ENCODE measurements at places on chromosomes 1 and 21.

DNA sequence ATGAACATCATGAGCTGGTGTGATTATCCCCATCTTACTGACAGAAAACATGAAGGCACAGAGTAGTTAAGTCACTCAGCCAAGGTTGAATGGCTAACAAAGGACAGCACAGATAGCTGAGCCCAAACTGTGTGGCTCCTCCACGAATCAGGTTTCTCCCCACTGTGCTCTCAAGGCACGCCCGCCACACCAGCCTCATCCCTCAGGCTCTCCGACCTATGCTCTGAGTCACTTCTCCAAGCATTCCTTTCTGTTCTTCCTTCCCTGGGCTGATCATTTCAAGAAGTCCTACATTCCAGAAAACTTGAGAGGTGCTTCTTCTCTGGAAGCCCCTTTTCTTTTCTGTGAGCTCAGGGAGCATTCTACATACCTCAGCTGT lies 25.3 kb upstream of the SDC3 start:
- no peak for DNase-seq

DNA sequence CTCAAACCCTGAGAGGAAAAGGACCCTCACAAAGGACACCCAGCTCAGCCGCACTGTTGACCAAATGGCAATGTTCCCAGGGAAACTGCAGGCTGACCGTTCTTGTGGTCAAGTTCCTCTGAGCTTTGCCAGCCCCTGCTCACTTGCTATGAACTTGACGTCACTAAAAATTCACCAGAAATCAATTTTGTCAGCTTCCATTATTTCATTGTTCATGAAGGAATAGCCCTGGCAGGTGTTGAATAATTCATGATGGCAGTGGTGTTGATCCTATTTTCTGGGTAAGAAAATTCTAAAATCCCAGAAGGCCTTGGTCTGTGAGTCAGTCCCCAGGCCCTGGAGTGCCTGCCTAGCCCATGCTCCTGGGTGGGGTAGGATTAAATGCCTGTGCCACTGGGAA lies 318.9 kb downstream of the ZNF326 start:
- no peak for DNase-seq

DNA sequence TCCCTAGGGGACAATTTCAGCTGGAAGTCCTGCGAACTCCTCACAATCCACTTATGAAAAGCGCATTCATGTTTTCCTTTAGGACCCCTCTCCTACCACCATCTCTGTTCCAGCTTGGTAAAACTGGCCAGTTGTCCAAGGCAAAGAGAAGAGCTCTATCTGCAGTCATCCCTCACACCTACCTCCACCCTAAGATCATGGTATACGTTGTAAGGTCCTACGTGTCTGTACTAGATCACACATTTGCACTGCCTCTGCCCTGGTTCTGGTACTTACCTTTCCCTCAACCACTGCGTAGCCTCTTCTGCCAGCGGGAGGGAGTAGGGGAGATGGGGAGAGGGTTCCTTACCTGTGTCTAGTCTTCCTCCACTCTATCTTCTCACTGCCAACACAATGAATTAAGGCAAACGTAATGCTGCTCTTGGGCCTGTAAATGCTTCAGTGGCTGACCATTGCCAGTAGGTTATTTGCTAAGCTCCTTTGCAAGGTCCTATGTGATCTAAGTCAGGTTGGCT lies 739 bp upstream of the NUP133 start:
- no peak for DNase-seq

- no peak for DNase-seq
Measured at GRCh38 chr1:17287130-17287776, 20.7 kb upstream of the PADI4 start.

DNA sequence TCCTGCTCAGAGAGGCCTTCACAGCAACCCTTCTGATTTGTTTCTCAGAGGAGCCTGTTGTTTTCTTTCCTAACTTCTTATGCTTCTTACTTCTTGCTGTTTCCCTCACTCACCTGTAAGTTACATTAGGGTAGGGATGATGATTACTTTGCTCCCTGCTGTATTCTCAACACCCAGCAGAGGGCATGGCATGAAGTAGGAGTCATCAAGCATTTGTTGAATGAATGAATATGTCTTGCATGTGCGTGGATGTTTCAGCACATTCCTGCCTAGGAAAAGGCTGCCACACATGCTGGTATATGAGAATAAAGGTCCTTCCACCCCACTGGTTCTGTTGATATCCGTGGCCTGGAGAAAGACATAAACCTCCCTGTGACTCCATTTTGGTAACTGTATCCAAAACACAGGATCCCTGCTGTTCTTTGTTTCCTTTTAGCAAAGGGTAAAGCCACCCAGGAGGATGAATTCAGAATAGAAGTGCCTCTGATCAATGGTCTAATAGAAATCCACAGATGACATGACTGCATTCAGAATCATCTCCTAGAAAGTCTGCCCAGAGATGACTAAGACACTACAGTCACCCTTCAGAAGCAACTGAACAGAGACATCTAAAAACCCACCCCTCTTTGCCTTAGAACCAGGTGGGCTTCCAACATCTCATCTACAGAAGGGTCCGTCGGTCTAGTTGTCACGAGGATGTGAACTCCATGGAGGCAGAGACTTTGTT lies 168.8 kb downstream of the ZSCAN20 start:
- DNase-seq = no peak

- DNase-seq = no peak
Measured at GRCh38 chr1:62423580-62424242, 13.1 kb upstream of the USP1 start.

- DNase-seq = no peak
Measured at GRCh38 chr1:160656737-160657136, 9.9 kb upstream of the SLAMF1 start.

GRCh38 chr21:32410916-32411315 lies 1.6 kb upstream of the EVA1C start:
- no peak for DNase-seq

DNA sequence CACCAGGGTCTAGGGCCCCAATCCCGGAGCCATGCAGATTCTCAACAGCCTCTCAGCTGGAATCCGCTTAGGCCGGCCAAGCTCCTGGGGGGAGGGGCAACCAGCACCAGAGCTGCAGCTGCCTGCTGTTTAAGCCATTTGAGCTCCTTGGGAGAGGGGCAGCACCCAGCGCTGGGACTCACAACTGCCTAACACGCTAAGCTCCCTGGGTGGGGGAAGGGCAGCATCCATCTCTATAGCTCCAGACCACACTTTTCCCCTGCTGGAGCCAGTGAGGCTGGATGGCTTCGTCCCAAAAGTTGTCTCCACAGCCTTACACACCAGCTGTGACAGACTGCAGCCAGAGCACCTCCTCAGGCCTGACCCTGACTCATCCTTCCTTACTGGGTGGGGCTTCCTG lies 6.9 kb upstream of the PTGFR start:
- no peak for DNase-seq

- DNase-seq = no peak
Measured at GRCh38 chr1:167737169-167737568, 15.4 kb downstream of the MPZL1 start.

GRCh38 chr1:197965132-197965840 lies 48.1 kb downstream of the LHX9 start:
- DNase-seq = no peak

- DNase-seq = no peak
Measured at GRCh38 chr1:168945870-168946269, 160.6 kb upstream of the ATP1B1 start.

- no peak for DNase-seq
Measured at GRCh38 chr1:223249854-223250631, 107.0 kb upstream of the TLR5 start.

DNA sequence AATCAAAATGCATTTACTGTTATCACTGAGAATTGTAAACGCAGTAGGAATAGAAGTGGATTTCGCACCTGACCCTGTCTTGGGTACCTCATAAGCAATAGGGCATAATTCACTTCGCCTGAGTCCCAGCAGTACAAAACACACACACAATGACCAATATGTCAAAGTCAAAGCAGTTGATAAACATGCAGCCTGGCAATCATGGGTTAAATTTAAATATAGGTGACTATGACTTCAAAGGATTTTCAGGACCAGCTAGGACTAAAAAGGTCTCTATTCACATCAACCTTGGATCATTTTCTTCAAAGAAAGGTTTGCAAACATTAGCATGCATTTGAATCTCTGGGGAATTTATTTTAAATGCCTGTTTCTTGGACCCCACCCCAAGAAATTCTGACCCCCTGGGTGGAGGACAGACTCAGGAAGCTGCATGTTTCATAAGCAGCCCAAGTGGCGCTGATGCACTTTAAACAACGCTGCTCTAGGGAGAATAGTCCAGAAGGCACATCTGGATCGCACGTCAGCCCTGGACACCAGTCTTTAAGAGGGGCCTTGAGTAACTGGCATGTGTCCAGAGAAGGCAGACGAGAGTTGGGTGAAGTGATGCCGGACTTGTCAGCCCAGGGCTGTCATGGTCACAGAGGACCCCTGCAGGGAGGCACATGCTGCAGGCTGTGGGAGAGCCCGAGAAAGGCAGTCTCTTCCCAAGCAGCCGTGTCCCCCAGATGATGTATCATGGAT lies 55.7 kb upstream of the EFHD2 start:
- DNase-seq = no peak

DNA sequence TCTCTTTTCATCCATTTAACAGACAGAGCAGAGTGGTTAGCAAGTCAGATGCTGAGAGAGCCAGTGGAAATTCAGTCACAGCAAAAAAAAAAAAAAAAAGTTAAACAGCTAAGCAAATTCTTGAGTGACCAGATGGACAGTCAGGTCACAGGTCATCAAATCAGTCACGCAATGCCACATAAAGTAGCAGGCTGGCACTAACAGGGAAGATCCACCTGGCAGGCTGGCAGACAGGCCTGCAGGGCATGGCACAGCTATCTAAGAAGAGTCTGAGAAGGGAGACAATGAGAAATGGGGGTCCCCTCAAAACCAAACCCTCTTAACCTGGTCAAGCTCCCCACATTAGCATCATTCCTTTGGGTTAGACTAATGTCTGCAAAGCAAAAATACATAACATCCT lies 371.9 kb downstream of the TTLL7 start:
- DNase-seq = no peak

GRCh38 chr1:75811211-75811981 lies 14.7 kb downstream of the MSH4 start:
- no peak for DNase-seq

DNA sequence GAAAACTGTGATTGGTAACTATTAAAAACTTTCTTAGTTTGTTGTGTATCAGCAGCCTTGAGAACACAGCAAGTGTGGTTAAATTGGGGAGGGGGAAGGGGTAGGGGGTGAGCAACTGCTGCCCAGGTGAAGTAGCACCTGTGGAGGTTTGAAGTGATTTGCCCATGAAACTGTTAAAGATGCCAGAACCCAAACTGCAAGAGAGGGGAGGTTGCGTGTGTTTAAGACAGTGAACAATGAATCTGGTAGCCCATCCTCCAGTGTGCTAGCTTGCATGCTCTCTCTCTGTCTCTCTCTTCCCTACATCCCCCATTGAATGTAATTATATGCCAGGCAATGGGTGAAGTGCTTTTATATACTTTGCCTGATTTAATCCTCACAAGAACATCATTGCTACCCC lies 154.7 kb downstream of the RUNX1 start:
- DNase-seq = no peak

- no peak for DNase-seq
Measured at GRCh38 chr21:25501462-25501861, 105.8 kb downstream of the MRPL39 start.

DNA sequence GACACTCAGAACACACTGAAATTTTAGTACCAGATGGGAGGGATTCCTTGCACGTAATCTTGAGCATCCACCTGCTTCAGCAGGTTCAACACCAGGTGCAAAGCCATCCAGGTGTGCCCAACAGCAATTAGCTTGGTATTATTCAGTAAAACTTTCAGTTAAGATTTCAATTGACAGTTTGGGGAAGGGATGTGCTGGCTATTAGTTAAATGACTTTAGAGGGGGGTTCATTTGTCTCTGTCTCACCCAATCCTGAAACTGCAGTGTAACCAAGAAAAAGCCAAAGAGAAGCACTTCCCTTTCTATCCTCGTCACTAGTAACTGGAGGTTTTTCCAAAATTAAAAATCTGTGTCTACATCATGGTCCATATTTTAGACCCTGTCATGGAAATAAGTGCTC lies 90.9 kb downstream of the PIK3R3 start:
- no peak for DNase-seq

DNA sequence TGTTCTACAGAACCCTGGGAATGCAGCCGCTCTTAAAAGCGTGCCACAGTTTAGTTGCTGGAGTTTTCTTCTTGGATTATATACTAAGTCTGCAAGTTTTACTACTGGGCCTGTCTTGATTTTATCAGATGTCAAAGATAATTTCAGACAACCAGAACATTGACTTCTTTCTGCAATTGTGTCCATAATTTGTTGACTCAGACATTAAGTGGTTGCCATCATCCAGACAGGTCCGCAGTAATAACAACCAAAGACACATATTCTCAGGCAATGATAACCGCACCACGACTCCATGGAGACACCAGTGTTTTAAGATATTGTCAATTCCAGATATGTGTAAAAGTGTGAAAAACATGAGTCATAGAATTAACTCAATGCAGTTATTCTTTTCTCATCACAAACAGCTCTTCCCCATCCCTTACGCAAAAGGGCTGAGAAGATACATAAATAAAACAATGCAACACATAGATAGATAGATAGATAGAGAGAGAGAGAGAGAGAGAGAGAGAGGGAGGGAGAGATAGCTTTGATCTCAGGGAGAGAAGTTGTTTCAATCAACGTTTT lies 90.4 kb upstream of the FMN2 start:
- DNase-seq = no peak

- DNase-seq = no peak
Measured at GRCh38 chr1:41890825-41891198, 27.9 kb downstream of the HIVEP3 start.

DNA sequence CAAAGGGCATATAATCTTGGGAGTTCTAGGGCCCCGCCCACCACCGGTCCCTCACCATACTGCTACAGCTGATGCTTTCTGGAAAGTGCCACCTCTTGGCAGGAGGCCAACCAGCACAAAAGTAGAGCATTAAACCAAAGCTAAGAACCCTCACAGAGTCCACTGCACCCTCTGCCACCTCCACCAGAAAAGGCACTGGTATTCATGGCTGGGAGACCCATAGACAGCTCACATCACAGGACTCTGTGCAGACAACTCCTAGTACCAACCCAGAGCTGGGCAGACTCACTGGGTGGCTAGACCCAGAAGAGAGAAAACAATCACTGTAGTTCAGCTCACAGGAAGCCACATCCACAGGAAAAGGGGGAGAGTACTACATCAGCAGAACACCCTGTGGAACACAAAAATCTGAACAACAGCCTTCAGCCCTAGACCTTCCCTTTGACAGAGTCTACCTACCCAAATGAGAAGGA lies 10.8 kb downstream of the THEM4 start:
- no peak for DNase-seq
